ENCODE measurements at places on chromosomes 1 and 21.

- DNase-seq, result no peak
Observed at GRCh38 chr1:22621761-22622160, 14.7 kb upstream of the C1QA start.

- no peak for DNase-seq
Observed at GRCh38 chr1:34617321-34618118, 137.3 kb upstream of the GJB5 start.

DNA sequence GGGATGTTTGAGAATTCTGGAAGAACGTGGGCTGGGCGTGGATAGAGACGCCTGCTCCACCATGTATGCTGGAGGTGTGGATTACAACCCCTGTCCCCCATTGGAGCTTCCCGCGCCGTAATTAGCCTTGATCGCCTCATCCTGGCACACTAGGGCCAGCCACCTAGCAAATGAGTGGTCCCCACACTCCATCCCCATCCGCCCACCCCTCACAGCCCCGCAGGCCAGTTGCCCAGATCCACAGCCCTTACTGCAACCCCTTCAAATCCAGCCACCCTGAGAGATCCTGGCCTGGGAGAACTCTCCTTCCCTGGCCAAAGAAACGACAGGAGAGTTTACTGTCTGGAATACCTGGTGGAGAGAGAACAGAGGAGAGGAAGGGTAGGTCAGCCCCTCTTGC, 375 bp upstream of the GJA4 start:
- DNase-seq, result no peak

DNA sequence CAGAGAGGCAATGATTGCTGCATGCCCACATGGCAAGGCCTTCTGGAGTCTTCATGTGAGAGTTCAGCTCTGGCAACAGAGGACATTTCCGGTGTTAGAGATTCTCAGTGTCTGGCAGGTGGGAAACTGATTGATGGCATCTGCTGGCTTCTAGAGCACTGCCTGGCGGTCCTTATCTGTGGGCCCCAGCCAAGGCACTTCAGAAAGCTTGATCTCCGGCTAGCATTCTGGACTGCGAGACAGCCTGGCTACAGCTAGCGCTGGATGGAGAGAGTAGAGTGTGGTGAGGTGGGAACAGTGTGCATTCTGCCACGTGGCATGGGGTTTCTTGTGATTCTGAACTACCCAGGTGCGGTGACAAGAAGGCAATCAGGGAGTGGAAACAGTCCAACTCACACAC, 9.4 kb downstream of the ZNF678 start:
- DNase-seq, result no peak

GRCh38 chr1:157431751-157432150, 120.6 kb downstream of the FCRL5 start:
- peak; percentile 34 for DNase-seq

DNA sequence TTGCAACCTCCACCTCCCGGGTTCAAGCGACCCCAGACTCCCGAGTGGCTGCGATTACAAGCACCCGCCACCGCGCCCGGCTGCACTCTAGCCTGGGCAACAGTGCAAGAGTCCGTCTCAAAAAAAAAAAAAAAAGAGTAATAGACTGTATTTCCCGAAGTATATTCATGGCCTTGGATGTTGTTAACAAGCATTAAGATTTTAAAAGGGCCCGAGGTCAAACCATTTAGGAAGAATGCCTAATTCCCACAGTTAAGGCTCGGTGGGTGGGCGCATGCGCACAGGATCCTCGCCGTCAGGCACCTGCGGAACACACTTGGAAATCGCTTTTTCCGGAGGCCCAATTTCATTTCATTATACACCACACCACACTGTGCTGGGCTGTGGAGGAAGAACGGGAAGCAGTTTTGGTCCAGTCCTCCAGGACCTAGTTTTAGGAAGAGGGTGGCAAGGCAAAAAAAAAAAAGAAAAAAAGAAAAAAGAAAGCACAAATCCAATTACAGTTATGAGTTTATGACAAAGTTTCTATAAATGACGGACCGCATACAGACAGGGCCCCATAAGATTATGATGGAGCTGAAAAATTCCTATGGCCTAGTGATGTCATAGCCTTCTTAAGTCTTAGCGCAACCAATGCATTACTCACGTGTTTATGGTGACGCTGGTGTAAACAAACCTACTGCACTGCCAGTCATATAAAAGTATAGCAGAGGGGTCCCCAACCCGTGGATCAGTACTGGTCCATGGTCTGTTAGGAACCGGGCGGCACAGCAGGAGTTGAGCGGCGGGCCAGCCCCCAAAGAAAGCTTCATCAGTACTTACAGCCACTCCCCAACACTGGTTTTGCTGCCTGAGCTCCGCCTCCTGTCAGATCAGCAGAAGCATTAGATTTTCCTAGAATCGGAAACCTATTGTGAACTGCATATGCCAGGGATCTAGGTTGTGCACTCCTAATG, 38.2 kb downstream of the H3-3A start:
- DNase-seq, result no peak

- no peak for DNase-seq
Observed at GRCh38 chr21:17351766-17352165, 161.1 kb upstream of the CXADR start.

GRCh38 chr21:41965045-41965444, 11.2 kb upstream of the C2CD2 start:
- DNase-seq, result no peak

- DNase-seq, result no peak
Observed at GRCh38 chr1:40178200-40178599, 17.0 kb downstream of the RLF start.

DNA sequence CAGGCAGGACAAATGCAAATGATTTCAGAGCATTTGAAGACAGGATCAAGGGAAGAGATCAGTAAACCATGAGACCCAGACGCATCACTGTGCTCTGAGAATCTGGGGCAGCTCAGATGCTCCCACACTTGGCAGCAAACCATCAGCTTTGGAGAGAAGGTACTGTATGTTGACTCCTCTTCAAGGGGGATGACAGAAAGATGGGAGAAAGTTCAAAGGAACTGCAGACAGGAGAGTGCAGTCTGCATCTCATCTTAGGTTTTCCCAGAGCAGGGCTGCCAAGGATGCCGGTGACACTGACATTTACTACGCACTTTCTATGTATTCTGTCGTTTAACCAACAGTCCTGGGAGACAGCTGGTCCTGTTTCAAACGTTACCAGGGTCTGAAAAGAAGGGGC, 35.8 kb downstream of the OLFML2B start:
- no peak for DNase-seq

DNA sequence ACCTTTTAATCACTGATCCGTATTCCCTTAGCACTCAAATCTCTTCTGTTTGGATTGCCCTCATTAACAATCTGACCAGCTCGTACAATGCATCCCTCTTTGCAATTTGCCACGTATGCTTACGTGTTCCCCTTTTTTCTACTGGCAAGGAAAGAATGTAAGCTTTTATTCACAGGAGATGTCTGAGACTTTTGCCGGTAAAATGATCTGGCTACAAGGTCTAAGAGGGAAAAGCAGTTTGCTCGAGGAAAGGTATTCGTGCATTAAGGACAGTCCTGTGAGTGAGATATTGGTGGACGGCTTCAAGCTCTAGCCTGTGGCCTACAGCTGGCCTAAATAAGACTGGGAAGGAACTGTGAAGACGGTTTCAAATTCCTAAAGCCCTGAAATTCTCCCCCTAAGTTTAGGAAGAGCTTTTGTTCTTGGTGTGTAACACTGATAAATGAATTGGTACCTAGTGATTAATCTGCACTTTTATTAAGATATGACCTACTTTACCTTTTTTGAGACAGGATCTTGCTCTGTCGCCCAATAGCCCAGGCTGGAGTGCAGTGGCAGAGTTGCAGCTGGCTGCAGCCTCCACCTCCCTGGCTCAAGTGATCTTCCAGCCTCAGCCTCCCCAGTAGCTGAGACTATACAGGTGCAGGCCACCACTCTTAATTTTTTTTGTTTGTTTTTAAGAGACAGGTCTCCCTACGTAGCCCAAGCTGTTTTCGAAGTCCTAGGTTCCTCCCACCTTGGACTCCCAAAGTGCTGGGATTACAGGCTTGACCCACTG, 895 bp upstream of the UBR4 start:
- no peak for DNase-seq

- DNase-seq, result no peak
Observed at GRCh38 chr21:34715518-34715917, 46.7 kb downstream of the CLIC6 start.

DNA sequence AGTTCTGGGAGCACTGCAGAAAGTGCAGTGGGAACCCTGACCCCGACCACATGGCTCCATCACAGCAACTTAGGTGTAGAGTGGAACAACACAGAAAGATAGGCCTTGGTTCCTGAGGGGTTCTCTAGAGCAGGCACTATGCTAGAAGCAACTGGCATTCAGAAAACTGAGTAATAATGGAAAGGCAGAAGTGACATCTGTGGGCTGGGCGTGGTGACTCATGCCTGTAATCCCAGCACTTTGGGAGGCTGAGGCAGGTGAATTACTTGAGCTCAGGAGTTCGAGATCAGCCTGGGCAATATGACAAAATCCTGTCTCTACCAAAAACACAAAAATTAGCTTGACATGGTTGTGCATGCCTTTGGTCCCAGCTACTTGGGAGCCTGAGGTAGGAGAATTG, 5.3 kb downstream of the MRPS15 start:
- no peak for DNase-seq

Data from HS-5 (cell line).